ENCODE measurements at places on chromosomes 7 and 10. TPM values are rescaled to one million over a fixed set of nuclear protein-coding genes. Genes with fewer than 3 reads are reported as not detected.

The KLF14 gene
- 0.46 TPM for polyA plus RNA-seq

The RAPGEF5 gene
- 33.1 TPM for polyA plus RNA-seq

The PTF1A gene
- not detected for polyA plus RNA-seq

The HIBADH gene
- polyA plus RNA-seq: 88.0 TPM

The BZW2 gene
- 69.1 TPM for polyA plus RNA-seq

The LIPJ gene
- polyA plus RNA-seq: 0.10 TPM

The CCDC7 gene
- polyA plus RNA-seq: 3.8 TPM

The CALD1 gene
- polyA plus RNA-seq: 239 TPM

The PTPN20 gene
- polyA plus RNA-seq: 2.4 TPM

The TCERG1L gene
- polyA plus RNA-seq: 1.3 TPM

The LAMB4 gene
- 2.0 TPM for polyA plus RNA-seq

The CALHM1 gene
- polyA plus RNA-seq: not detected

The CACUL1 gene
- 22.1 TPM for polyA plus RNA-seq

The NEUROG3 gene
- polyA plus RNA-seq: not detected

The SPDYE2B gene
- polyA plus RNA-seq: 5.0 TPM

The NRCAM gene
- polyA plus RNA-seq: 20.4 TPM

The TAC1 gene
- polyA plus RNA-seq: 0.96 TPM

The TUBAL3 gene
- polyA plus RNA-seq: 0.40 TPM

The C10orf67 gene
- polyA plus RNA-seq: 2.2 TPM

The AOC1 gene
- 63.0 TPM for polyA plus RNA-seq

The MRC1 gene
- 8.4 TPM for polyA plus RNA-seq

The TLL2 gene
- 1.1 TPM for polyA plus RNA-seq

The RARRES2 gene
- 54.0 TPM for polyA plus RNA-seq

Measured in renal pelvis (tissue), 12 donors.